Dermis blood vessel endothelial cell (primary cell): ENCODE measurements at places on chromosomes 16 and 17.
A peak's percentile ranks its signal among the peaks of the same experiment; 100 is the strongest.

- DNase-seq, result no peak
Observed at GRCh38 chr16:81917375-81917774, 93.9 kb downstream of the SDR42E1 start.

GRCh38 chr17:79029327-79030009 is 5.5 kb downstream of the C1QTNF1 start:
- no peak for DNase-seq

- DNase-seq, result no peak
Observed at GRCh38 chr16:87160701-87161337, 156.4 kb downstream of the C16orf95 start.

- DNase-seq, result no peak
Observed at GRCh38 chr17:21678393-21679081, 13.8 kb upstream of the KCNJ18 start.

DNA sequence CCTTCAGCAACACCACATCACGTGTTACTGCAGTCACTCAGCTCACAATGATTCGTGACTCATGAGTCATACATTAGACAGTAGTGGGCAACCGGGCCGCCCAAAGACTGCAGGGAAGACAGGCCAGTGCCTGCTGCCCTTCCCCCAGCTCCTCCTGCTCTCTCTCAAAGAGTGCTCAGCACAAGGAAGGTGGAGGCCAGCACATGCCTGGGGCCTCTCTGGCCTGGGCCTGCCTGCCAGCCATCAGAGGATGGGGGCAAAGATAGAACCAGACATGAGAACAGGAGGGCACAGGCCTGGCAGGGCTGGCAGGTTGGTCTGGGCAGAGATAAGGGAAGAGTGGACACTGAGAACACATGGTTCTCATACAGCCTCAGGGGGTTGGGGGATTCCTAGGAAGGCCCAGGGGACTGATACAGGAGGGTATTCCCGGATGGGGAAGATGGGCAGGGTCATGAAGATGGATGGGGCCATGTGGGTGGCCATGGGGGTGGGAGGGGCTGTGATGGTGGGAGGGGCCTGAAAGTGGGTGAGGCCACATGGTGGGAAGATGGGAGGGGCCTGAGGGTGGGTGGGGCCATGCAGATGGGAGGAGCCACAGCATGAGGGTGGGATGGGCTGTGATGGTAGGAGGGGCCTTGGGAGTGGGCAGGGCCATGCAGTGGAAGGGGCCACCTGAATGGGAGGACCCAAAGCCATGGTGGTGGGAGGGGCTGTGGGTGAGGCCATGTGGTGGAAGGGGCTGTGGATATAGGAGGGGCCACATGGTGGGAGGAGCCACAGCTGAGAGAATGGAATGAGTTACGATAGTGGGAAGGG is 29.0 kb downstream of the KATNB1 start:
- peak; percentile 85 for DNase-seq

GRCh38 chr17:50165867-50166517 is at the start of gene SGCA:
Gene SGCA, plus strand, starts transcription at chr17:50166005. Its CDS starts 36 bp downstream, at chr17:50166041.
- DNase-seq, result no peak

GRCh38 chr17:6853764-6854442 is 22.4 kb upstream of the TEKT1 start:
- DNase-seq, result no peak
